ENCODE measurements at places on chromosomes 4 and X. TPM values are rescaled to one million over a fixed set of nuclear protein-coding genes. Genes with fewer than 3 reads are reported as not detected.

HEPH gene
- total RNA-seq = 7.1 TPM

NOX1 gene
- 0.22 TPM for total RNA-seq

TKTL1 gene
- total RNA-seq = 4.4 TPM

ALG13 gene
- 54.3 TPM for total RNA-seq

TMEM144 gene
- total RNA-seq = 2.4 TPM

PCSK1N gene
- 2.0 TPM for total RNA-seq

XAGE1A gene
- not detected for total RNA-seq

EFHC2 gene
- total RNA-seq = not detected

TMPRSS11A gene
- 0.78 TPM for total RNA-seq

GABRB1 gene
- 1.9 TPM for total RNA-seq

LPAR4 gene
- not detected for total RNA-seq

BEX5 gene
- 22.6 TPM for total RNA-seq

STATH gene
- not detected for total RNA-seq

LINC00632 gene
- total RNA-seq = 1.5 TPM

UPF3B gene
- total RNA-seq = 9.6 TPM

HMGN5 gene
- total RNA-seq = 3.5 TPM

IL2RG gene
- 0.14 TPM for total RNA-seq

MAGEB1 gene
- total RNA-seq = not detected

EVC2 gene
- 1.0 TPM for total RNA-seq

AGA gene
- total RNA-seq = 36.3 TPM

KLHL34 gene
- not detected for total RNA-seq

FAM241A gene
- total RNA-seq = 0.90 TPM

ARMCX6 gene
- total RNA-seq = 40.2 TPM

APLN gene
- 1.1 TPM for total RNA-seq

TSPAN6 gene
- 48.7 TPM for total RNA-seq

GAGE1 gene
- total RNA-seq = not detected

TBC1D9 gene
- total RNA-seq = 27.1 TPM

MTHFD2L gene
- 22.8 TPM for total RNA-seq

ATP8A1 gene
- total RNA-seq = 38.1 TPM

CTAG2 gene
- total RNA-seq = not detected

VCX gene
- 0.62 TPM for total RNA-seq

UCHL1 gene
- 827 TPM for total RNA-seq

DHRSX gene
- total RNA-seq = 14.9 TPM

TMPRSS11D gene
- 0.76 TPM for total RNA-seq

VCX2 gene
- not detected for total RNA-seq

FRMD7 gene
- 0.27 TPM for total RNA-seq

ZXDA gene
- 3.9 TPM for total RNA-seq

FHIP1A gene
- total RNA-seq = 0.50 TPM

ADH4 gene
- total RNA-seq = 0.26 TPM

SMIM31 gene
- 0.28 TPM for total RNA-seq

WFS1 gene
- 19.4 TPM for total RNA-seq

PCDH7 gene
- 41.4 TPM for total RNA-seq

EOLA1 gene
- total RNA-seq = 18.2 TPM

Data from motor neuron (in vitro differentiated cells).